ENCODE measurements at places on chromosomes 11 and 22. TPM values are rescaled to one million over a fixed set of nuclear protein-coding genes. Genes with fewer than 3 reads are reported as not detected.

DNA sequence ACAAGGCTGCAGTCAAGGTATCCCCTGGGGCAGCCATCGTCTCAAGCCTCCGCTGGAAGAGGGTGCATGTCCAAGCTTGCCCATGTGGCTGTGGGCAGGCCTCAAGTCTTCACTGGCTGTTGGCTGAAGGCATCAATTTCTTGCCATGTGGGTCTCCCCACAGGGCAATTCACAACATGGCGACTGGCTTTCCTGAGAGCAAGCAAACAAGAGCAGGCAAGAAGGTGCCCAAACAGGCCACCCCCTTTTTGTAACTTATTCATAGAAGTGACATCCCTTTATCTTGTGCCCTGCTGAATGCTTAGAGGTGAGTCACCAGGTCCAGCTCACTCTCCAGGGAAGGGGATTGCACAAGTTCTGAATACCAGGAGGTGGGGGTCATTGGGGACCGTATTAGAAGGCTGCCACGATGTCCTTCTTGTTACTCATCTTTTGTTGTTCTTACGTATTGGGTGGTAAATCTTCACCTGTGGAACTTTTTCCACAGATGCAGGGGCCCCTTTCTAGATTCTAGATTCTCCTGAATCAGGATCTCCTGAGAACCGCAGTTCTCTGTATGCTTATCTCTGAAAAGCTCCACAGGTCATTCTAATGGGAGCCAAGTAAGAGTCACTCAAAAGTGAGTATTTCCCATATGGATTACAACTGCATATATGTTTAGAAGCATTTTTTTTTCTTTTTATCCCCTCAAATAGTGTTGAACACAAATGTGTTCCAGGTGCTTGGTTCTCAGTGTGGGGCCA, 44.2 kb upstream of the MICAL2 start:
- H3K4me1 ChIP-seq = peaks cover 13% of the 10 kb centered on the region
- no peak overlapping the region for H3K4me3 ChIP-seq
- H3K27ac ChIP-seq = peak overlapping the region; percentile 69
- DNase-seq = no peak

DNA sequence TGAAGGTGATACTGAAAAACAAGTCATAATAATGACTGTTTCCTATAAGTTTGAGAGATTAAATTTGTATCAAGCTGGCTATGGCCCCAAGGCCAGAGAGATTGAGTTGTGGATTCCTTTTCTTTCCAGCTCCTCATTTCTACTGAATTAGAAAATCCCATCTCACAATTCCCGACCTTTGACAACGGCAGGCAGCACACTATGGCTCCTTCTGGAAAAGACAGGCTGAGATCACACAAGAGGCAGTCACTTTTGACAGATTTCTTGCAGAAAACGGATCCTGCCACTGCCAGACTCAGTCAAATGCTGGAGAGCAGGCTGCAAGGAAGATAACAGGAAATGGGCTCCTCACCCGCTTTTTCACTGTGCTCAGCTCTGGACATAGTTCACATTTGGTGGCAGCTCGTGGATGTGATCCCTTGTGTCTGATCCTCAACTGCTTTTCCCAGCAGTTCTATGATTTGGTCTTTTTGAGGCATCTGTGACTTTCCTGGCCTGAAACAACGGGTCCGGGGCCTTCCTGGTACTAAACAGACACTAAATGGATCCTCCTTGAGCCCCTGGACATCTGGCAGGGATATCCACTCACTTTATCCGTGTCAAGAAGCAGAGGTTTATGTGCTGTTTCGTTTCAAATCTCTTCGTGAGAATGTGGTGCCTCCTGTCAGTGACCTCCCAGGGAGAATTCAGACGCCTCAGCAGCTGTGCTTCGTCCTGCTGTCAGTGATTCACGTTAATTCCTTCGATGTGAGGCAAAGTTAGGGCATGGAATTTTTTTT, 26.1 kb upstream of the RTL6 start:
- peak overlapping the region; percentile 53 for H3K27ac ChIP-seq
- H3K36me3 ChIP-seq = no peaks in the 10 kb centered on the region
- H3K27me3 ChIP-seq = no peaks in the 10 kb centered on the region
- no peak overlapping the region for H3K4me3 ChIP-seq
- peaks cover 13% of the 10 kb centered on the region for H3K4me1 ChIP-seq

DNA sequence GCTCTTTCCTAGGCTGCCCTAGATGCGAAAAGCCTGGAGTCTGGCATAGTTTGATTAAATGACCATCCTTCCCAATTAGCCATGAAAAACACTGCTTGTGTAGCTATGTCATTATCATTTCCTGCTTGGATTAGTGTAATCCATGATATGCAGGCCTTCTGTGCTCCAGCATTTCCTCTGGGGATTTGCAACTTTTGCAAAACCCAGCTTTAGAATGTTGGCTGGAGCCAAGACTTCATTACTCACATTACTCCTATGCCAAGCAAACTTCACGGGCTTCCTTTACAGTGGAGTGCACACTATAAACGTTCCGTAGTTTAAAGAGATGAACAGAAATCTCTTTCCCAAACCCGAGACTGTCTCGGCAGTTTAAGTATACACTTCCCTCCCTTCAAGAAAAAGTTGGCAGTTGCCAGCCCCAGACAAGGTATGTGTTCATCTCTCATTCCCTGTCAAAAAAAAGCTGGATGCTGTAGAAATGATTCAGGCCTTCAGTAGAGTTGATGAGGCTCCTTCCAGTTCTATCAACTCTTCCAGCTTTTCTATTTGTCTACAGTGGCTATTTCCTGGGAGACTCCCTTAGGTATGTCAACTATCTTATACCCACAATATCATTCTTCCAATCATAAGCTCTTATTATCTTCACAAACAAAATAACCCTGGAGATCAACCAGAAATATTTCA, 180.0 kb downstream of the MAML2 start:
- H3K27me3 ChIP-seq = no peaks in the 10 kb centered on the region
- H3K4me1 ChIP-seq = peaks cover 11% of the 10 kb centered on the region
- no peak for DNase-seq
- no peak overlapping the region for H3K4me3 ChIP-seq
- no peaks in the 10 kb centered on the region for H3K36me3 ChIP-seq

- H3K27me3 ChIP-seq = no peaks in the 10 kb centered on the region
- H3K4me3 ChIP-seq = no peak overlapping the region
- H3K27ac ChIP-seq = no peak overlapping the region
- no peaks in the 10 kb centered on the region for H3K4me1 ChIP-seq
- H3K36me3 ChIP-seq = no peaks in the 10 kb centered on the region
- DNase-seq = no peak
These were observed 10.0 kb downstream of the MUC5AC start for GRCh38 chr11:1167751-1168231.

- no peaks in the 10 kb centered on the region for H3K27me3 ChIP-seq
- H3K4me1 ChIP-seq = peaks cover 46% of the 10 kb centered on the region
- no peak overlapping the region for H3K4me3 ChIP-seq
These were observed 4.1 kb upstream of the CD82 start for GRCh38 chr11:44561275-44561805.

DNA sequence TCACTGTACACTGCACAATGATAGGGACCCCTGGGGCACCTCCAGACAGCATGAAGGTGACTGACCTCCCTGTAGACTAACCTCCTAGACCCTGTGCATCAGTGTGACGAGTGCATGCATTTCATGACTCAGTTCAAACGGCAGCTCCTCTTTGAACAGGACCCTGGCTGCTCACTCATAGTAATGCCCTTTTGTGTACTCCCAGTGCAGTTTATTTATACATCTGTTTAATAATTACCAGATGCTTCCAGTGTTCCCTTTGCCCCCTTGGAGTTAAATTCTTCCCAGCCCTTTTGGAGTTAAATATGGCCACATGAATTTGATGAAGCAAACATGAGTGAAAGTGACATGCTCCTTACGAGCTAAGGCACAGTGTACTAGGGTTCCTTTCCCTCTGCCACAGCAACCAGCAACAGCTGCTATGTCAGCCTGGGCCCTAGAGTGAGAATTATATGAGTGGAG, 72.4 kb downstream of the PANX1 start:
- no peak overlapping the region for H3K27ac ChIP-seq
- H3K27me3 ChIP-seq = no peaks in the 10 kb centered on the region
- H3K4me3 ChIP-seq = no peak overlapping the region
- peak; percentile 29 for DNase-seq

OR51M1 gene
- not detected for total RNA-seq

TBCEL gene
- 26.2 TPM for total RNA-seq

LRP4 gene
- 2.3 TPM for total RNA-seq

GGTLC3 gene
- total RNA-seq = not detected

UBE4A gene
- total RNA-seq = 32.0 TPM

OR10G6 gene
- not detected for total RNA-seq

HTR3A gene
- total RNA-seq = 0.42 TPM

CALCA gene
- total RNA-seq = not detected
